ENCODE measurements at places on chromosomes 7 and 10.

GRCh38 chr7:88964418-88964817 is 168.9 kb upstream of the TEX47 start:
- no peak for DNase-seq

DNA sequence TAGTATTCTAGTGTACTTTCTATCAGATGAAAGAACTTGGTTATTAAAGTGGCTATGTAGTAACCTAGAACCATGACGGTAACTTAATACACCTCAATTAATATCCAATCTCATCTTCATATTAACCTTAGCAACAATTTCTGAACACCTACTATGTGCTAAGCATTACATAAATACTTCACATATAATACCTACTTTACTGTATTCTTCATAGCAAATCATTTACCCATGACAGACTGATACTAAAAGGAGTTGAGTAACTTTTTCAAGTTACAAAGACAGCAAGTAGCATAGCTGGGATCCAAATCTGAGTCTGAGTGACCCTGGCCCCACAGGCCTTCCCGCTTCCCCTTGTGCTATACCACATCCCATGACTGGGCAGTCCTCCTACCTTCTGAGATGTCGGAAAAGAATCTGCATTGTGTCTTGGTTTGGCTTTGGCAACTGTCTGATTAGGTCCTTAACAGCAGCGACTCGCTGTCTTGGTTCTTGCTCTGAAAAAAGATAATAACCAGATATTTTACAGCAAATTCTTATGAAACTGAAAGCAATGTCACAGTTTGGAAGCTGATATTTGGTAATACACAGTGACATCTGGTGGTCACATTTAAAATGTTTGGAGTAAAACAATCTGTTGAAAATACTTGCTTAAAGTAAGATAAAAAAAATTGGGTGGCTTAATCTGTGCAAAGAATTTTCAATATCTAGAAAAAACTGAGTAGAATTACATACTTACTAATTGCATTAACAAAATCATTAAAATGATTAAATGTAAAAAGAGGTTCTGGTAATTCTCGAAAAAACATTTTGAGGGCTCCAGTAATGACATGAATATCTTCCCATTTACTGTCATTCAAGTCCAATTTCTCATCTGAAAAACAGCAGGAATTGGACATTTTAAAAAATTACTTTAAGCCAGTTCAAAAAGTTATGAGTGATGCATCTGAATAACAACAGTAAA is 120.1 kb downstream of the ARHGAP12 start:
- DNase-seq = peak; percentile 6

DNA sequence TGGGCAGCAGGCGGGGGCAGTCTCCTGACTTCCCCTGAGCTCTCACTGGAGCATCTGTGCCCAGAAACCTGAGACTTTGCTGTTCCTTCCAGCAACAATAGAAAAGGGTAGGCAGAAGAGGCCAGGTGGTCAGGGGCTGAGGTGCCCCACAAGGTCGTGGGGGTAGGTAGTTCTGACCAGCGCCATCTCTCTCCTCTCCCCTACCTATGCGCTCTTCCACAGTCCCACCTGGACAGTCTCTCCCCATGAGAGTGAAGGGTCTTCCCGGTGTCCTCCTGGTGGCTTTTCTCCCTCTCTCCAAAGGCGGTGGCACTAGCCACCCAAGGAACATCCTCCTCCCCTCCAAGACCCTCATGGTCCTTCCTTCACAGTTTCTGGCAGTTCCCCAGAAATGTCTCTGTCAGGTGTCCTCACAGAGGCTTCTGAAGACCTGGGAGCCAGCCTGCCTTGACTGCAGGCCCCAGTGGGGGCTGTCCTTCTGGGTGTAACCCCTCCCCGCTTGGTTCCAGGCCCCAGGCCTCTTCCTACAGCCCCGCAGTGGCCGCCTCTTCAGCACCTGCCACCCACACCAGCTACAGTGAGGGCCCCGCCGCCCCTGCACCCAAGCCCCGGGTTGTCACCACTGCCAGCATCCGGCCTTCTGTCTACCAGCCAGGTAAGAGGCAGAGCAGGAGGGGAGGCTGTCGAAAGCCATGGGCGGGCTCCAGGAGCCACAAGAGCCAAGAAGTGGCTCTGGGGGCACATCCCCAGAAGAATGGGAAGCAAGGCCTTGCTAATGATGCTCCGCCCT is 41.3 kb downstream of the LDB3 start:
- DNase-seq = no peak

DNA sequence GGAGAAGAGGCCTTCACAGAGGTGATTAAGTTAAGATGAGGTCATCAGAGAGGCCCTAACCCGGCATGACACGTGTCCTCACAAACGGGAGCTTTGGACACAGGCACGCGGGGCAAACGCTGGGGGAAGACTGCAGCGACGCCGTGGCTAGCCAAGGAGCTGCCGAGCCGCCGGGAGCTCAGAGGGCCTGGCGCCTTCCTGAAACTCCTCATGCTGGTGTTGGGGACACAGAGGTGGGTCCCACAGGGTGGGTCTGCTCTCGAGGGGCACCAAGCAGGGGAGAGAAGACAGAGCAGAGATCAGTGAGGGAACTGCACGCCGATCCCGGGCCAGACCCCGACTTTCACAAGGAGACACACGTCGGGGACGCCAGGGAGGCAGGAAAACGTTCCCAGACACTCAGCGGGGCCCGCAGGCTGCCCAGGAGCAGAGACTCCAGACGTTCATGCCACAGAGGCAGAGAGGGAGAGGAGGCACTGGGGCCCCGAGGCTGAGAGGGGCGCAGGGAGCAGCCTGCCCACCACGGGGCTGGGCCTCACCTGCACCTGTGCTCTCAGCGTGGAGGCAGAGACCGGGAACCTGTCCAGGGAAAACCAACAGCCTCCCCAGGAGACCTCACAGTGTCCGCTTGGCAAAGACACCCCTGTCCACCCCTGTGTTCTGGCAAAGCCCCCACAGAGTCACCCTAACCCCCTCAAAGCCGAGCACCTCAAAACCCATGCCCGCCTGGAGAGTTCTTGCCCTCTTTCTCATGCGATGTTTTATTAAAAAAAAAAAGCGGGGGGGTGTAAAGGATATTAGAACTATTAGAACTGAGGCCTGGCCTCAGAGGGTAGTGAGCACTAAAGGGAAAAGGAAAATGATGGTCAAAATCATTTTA is 103.8 kb downstream of the PDGFA start:
- no peak for DNase-seq

DNA sequence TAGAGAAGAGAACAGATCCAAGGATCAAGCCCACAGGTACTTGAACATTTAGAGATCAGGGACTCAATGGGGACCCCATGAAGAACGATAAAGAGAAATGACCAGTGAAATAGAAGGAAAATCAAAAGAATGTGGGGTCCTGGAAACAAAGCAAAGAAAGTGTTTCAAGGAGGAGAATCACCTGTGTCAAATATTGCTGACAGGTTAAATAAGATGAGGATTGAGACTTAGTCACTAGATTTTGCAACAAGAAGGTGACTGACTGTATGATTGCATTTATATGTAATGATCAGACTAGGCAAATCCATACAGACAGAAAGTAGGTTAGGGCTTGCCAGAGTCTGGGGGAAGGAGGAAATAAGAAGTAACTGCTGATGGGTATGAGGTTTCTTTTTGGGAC is 254.9 kb upstream of the NPY start:
- no peak for DNase-seq

Measured in foreskin keratinocyte (primary cell).